Kidney capillary endothelial cell (primary cell): ENCODE measurements at places on chromosomes 5 and 9.

- DNase-seq, result no peak
These were observed 1342.4 kb upstream of the DMAC1 start for GRCh38 chr9:9142001-9142400.

GRCh38 chr9:134318941-134319305 is 7.3 kb upstream of the RXRA start:
- DNase-seq, result no peak

- DNase-seq, result no peak
These were observed 552.4 kb upstream of the ZNF608 start for GRCh38 chr5:125298746-125299379.

DNA sequence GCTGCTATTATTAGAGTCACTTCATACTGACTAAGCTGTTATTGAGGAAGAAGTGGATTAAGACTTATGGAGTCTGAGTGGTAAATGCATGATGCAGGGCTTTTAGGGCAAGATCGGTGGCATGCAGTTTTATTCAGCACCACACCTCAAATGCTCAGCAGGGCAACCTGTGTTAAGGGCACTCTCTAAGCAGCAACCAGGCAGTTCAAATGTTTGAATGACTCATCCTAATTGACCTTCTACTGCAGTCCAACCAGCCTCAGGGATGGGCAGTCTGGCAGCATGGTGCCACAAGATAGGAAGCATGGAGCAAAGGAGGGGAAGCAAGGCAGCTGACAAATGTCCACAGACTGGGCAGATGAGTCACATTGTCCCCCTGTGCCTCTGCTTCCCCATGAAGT is 80.2 kb upstream of the MIER3 start:
- no peak for DNase-seq

GRCh38 chr5:14397717-14398116 is 183.9 kb upstream of the OTULINL start:
- DNase-seq, result no peak

- DNase-seq, result no peak
These were observed 444 bp upstream of the CPLX2 start for GRCh38 chr5:175870820-175871447.

GRCh38 chr9:33752130-33752637 is 43.2 kb upstream of the PRSS3 start:
- no peak for DNase-seq

- peak; percentile 93 for DNase-seq
These were observed 143.6 kb downstream of the LHFPL2 start for GRCh38 chr5:78504704-78505677.

- no peak for DNase-seq
These were observed 104.7 kb upstream of the IRX4 start for GRCh38 chr5:1987471-1987870.

- DNase-seq, result peak; percentile 94
These were observed 7.7 kb upstream of the CFAP157 start for GRCh38 chr9:127698985-127699670.

- peak; percentile 77 for DNase-seq
These were observed 23.5 kb upstream of the SSBP2 start for GRCh38 chr5:81774374-81774773.

DNA sequence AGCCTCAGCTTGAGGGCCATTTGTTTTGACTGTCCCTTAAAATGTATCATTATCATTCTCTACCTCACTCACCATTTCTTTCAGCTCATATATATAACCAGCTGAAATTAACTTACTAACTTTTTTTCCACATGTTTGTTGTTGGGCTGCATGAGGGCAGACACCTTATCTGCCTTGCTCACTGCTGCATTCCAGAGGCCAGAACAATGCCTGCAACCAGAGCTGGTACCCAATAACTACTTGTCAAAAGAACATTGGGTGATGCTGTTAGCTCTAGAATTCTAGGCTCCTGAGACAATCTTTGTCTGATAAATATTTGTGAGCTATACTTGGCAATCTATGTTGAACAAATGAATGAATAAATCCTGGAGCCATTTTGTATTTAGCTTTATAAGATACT is 68.3 kb downstream of the HTR4 start:
- no peak for DNase-seq

DNA sequence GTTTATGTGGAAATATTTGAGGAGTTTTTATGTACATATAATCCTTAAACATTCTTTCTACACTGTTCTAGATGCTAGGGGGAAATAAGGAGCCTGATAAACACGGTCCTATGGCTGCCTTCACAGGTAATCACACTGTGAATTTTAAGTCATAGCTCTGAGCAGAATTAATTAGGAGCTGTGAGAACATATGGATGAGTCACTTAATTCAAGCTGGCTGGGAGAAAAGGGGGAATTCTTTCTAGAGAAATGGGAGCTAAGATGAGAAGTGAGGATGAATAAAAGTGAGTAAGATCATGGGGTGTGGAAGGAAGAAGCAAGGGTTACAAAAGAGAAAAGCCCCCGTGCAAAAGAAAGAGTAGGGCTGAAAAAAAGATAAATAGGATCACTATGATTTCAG is 290.8 kb downstream of the DNAH5 start:
- DNase-seq, result no peak

GRCh38 chr5:54018438-54018837 is 291.9 kb downstream of the ARL15 start:
- DNase-seq, result no peak
